ENCODE measurements at places on chromosomes 5 and 9.

GRCh38 chr5:146699664-146700418 lies 178.7 kb downstream of the PPP2R2B start:
- DNase-seq = no peak

- DNase-seq = peak; percentile 5
Observed at GRCh38 chr9:93895535-93895934, 59.6 kb downstream of the BARX1 start.

DNA sequence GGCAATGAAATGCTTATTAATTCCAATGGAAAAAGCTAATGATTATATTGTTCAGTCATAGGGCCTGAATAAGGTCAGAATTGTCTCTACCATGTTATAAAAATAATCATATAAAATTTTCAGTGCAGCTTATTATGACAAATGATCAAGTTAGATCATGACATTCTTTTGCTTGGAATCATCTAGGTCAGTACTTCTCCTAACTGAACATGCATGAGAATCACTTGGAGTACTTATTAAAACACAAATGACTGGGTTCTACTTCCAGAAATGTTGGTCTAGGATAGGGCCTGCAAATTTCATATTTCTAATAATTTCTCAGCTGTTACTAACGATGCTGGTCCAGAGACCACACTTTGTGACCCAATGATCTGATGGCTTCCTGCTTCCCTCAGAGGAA lies 806.0 kb upstream of the ZNF608 start:
- DNase-seq = no peak

GRCh38 chr5:96279801-96280542 lies 153.1 kb downstream of the PCSK1 start:
- peak; percentile 36 for DNase-seq

DNA sequence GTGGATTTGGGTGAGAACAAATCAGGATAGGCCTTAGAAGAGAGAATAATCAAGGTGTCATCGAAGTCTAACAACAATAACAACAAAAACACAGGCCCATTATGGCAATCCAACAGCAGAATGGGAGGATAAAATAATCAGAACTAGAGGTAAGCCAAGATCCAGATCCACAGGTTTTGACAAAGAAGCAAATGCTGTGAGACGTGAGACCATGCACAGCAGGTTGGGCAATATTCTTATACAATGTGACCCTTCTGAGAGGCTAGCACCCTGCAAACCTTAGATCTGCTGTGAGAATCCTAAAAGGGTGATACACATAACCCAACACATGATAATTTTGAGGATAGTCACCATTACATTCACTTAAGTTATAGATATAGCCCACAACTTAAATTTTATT lies 352.9 kb downstream of the CDH10 start:
- no peak for DNase-seq

DNA sequence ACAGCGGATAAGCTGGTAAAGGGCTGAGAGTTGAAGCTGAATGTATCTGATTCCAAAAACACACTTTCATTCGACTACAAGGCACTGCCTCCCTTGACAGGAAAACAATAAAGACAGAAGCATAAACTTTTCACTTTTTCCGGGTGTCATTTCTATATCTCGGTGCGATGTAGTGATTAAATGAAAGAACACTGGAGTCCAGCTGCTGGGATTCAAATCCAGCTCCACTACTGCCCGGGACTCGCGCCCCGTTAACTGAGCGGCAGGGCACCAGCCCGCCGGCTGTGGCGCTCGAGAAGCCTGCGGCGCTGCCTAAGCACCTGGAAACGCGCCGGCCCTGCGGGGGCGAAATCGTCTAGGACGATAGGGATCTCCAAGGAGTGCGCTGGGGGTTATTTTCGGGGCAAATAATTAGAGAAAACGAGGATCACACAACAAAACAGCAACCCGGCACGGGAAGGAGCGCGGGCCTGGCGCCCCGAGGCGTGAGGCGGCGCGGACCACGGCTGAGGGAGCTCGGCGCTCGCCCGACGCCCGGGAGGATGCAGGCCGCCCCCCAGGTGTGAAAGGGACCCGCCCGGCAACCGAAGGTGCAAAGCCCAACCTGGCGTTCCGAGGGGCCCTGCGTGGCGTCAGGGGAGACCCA lies 837 bp downstream of the UIMC1 start:
- DNase-seq = peak; percentile 88

DNA sequence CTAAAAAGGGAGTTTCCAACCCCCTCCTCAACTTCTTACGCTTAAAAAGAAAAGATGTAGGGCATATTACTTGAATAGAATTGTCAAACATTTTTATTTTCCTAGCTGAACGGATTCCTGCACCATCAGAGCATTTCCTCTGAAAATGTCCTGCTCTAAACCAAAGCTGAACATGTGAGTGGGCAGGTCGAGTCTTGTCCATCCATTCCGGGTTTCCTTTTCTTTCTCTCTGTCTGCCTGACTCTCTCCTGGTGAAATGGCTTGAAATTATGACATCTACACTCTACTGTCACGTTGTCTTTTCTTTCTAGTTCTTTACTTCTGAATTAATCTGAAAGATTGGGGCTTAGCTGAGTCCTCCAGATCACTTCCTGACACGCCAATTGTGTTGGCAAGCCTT lies 39.2 kb upstream of the PTPN3 start:
- no peak for DNase-seq

GRCh38 chr9:6147846-6148245 lies 67.8 kb upstream of the IL33 start:
- no peak for DNase-seq

DNA sequence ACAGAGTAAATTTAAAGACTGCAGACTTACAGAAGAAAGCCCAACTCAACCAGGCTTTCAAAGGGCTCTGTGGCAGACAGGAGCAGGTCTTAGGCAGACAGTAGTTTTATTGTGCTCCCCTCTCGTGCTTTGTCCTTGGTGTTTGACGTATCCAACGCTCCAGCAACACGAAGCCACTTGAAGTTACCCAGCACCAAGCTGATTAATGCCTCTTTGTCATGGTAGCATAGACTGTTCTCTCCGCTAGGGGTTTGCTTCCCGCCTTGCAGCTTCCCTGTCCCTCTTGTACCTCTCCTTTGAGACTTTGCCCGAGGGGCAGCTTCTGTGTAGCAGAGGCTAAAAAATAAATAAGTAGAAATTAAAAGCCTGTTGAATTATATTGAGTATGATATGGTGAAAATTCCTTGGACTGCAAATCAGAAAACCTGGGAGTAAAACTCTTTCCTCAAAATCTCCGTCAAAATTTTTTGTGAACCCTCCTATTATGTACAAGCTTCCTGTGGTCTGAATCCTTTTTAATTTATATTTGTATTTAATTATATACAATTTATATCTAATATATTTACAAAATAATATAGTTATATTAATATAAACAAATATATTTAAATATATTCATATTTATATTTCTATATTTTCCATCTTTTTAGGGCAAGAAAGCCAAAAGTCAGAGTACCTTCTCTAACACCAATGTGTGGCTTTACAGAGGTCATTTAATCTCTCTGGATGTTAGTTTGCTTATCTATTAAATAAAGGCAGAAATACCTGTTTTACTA lies 405.4 kb downstream of the DMAC1 start:
- DNase-seq = no peak

- no peak for DNase-seq
Observed at GRCh38 chr9:13718539-13718938, 439.0 kb upstream of the MPDZ start.
